ENCODE measurements at places on chromosomes 3 and 15.

GRCh38 chr3:126567696-126568438 lies 9.1 kb upstream of the C3orf22 start:
- DNase-seq: no peak

GRCh38 chr3:88616413-88616812 lies 466.7 kb downstream of the C3orf38 start:
- DNase-seq: no peak

DNA sequence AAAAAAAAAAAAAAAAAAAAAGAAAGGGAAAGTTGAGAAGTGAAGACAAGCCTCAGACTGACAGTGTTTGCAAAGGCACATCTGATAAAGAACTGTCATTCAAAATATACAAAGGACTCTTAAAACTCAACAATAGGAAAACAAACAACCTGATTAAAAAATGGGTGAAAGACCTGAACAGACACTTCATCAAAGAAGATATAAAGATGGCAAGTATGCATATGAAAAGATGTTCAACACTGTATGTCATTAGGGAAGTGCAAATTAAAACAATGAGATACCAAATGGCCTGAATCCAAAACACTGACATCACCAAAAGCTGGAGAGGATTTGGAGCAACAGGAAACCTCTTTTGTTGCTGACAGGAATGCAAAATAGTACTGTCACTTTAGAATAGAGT lies 48.6 kb downstream of the MCCC1 start:
- DNase-seq: no peak

- no peak for DNase-seq
These were observed 14.1 kb upstream of the CCR8 start for GRCh38 chr3:39315420-39315819.

- DNase-seq: no peak
These were observed 64.4 kb downstream of the LINGO1 start for GRCh38 chr15:77568014-77568972.

DNA sequence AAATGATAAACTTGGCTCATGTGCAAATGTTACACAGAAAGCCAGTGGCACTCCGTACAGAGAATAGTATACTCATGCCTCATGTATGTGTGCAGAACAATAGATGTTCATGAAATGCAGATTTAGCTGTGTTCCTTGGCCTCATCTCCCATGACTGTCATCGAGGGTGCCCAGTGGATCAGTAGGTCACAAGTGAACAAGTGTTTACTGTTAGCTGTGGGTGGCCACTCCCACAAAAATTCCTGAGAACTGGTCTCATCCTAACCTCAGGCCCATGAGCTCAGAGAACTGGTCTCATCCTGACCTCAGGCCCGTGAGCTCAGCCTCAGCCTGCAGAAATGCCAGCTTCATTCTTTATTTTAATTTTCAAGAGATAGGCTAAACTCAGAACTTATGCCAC lies 124.1 kb downstream of the GADL1 start:
- DNase-seq: peak; percentile 38

GRCh38 chr3:81521855-81522254 lies 239.6 kb downstream of the GBE1 start:
- DNase-seq: no peak

- no peak for DNase-seq
These were observed 23.6 kb upstream of the RPL35A start for GRCh38 chr3:197926418-197926817.

- DNase-seq: no peak
These were observed 252.1 kb downstream of the DOCK3 start for GRCh38 chr3:50926868-50927267.

DNA sequence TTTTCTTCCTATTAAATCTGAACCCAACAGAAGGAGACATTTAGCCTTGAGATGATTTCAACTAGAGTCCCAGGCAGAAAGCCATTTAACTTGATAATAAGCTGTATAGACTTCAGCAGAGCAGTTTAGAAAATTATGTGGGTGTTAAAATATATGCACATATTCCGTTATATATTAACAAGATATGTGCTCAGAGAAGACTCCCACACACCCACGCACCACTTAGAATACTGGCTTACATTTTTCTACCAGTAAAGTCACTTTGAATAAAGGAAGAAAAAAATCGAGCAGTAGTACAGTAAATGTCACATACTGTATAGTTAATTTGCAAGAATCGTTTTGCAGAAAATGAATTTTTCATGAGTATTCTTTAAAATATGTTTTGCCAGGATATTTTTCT lies 599.3 kb downstream of the FGF12 start:
- no peak for DNase-seq

- no peak for DNase-seq
These were observed 28.0 kb downstream of the GLDN start for GRCh38 chr15:51369451-51369761.

- no peak for DNase-seq
These were observed 285.0 kb downstream of the SQOR start for GRCh38 chr15:45919806-45920205.

DNA sequence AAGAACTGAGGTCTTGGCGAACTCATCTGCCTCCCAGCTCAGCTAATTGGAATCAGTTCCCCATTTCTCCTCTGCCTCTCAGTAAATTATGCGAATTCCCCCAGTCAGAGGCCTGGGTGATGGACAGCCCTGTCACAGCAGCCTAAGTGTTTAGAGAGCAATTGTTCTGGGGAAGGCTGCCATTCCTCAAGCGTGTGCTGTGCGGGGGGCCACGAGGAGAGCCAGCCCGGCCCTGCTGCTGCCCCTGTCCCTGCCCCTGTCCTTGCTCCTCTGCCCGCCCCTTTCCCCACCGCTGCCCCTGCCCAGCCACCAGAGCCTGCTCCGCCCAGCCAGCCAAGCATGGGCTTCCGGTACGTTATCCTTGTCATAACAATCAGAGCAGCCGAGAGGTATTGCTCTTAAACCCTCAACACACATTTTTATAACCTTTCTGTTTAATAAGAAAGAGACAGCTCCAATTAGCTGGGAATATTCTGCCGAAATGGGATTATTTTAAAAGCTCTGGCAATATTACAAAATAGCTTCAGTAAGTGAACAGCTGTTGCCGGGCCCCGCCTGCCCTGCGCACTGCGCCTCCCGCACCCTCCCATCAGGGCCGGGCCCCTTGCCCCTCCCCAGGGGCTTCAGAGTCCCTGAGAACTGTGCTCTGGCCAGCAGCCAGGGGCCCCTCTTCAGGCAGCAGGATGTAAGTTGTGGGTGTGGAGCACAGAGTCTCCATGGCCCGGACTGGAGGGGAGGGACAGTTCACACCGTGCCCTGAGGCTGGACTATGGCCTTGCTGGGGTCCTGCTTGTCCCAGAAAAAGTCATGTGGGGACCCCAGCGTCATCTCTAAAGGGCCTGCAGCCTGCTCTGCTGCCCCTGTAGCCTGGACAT lies 12.4 kb upstream of the CACNA2D2 start:
- DNase-seq: no peak

DNA sequence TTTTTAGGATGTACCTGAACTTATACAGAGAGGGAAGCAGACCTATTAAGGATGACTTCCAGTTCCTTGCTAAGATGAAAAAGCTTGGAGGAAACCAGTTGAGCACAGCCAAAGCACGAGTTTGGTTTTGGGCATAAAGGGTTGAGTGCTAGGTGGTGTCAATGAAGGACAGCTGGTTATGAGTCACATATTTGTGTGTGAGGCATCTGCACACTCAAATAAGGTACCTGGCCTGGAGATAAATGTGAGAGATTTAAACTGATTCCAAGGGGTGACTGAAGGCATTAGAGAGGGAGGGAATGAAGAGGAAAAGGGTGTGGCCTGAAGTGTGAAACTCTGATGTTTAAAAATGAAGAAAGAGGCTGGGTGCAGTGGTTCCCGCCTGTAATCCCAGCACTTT lies 486.7 kb downstream of the DIPK2A start:
- DNase-seq: no peak

GRCh38 chr3:147620906-147621305 lies 211.7 kb downstream of the ZIC1 start:
- no peak for DNase-seq

GRCh38 chr3:141784531-141784930 lies 21.3 kb downstream of the GRK7 start:
- DNase-seq: no peak

- no peak for DNase-seq
These were observed 37.6 kb upstream of the BNC1 start for GRCh38 chr15:83322061-83322460.

DNA sequence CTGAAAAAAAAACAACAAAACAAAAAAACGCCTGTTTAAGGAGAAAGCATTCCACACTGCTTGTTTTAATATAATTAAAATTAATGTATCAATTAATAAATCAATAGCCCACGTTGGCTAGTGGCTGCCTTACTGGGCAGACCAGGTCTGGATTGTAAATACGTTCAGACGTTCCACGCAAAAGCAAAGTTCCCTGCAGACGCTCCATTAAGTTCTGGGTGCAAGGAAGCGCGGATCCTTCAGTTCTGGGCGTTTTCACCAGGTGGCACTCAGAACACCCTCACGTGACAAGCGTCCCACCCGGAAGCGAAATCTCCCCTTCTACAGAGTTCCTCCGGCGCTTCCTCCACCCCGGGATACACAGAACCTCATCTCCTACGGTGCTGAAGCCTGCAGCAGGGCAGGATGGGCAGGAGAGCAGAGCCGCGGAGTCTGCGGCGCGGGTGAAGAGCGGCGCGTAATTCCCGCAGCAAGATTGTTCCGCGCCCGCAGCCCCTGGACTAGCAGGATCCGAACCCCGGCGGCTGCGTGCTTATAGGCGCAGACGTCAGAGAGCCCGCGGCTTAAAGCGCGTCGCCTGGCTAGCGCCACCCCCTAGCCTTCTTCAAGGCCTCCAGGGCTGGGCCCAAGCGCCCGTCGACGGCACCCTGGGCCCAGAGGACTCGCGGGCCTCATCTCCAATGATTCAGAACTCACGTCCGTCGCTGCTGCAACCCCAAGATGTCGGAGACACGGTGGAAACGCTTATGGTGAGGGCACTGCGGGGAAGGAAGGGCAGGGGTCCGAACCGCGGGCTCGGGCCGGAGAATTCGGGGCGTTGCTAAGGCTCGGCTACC lies at the start of gene SLC25A38:
Gene SLC25A38 (plus strand): TSS at position 326 of the 836 bp plus-strand sequence. CDS start 355 bp downstream, at position 681.
- peak; percentile 81 for DNase-seq

- DNase-seq: no peak
These were observed 90.1 kb downstream of the SATB1 start for GRCh38 chr3:18334837-18335601.

DNA sequence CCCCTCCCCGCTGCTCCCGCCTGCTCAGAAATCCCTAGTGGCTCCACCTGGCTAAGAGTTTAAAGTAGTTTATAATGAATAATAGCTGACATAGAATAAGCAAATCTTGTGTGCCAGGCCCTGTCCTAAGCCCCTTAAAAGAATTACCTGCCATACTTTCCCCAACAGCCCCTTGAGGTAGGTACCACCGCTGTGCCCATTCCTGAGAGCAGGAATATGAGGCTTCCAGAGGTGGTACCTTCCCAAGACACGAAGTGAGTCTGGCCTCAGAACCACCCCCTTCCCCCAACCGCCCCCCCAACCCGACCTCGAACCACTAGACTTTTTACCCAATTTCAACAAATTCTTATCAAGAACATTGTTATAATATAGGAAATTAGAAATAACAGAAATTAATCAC lies 1.2 kb downstream of the ABHD6 start:
- no peak for DNase-seq

- DNase-seq: no peak
These were observed 150.5 kb downstream of the MECOM start for GRCh38 chr3:169512991-169513390.

DNA sequence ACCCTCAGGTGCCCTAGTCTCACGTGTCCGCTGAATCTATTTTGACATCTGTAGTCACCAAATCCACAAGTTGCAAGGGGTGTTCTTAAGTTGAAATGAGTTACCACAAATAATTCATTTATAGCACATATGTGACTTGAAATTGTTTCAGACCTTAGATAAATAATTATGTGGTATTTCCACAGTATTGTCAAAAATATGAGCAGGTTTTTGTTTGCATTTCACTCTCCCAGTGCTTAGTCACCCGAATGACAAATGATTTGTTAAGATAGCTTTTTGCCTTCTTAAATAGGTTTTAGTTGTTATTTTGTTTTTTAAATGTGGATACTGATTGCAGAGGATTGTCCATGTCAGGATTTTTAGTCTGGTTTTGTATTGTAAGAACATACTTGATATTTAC lies 2.6 kb downstream of the MFSD1 start:
- DNase-seq: no peak

DNA sequence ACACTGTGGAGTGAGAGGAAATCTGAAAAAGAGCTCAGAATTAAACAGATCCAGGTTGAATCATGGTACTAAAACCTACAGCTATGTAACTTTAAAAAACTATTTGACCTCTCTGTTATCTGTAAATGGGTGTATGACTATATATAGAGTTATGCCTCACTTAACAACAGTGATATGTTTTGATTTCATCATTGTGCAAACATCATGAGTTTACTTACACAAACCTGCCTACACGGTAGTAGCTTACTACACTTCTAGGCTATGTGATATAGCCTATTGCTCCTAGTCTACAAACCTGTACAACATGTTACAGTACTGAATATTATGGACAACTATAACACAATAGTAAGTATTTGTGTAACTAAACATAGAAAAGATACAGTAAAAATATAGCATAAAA lies 191.6 kb upstream of the MEIS2 start:
- no peak for DNase-seq

DNA sequence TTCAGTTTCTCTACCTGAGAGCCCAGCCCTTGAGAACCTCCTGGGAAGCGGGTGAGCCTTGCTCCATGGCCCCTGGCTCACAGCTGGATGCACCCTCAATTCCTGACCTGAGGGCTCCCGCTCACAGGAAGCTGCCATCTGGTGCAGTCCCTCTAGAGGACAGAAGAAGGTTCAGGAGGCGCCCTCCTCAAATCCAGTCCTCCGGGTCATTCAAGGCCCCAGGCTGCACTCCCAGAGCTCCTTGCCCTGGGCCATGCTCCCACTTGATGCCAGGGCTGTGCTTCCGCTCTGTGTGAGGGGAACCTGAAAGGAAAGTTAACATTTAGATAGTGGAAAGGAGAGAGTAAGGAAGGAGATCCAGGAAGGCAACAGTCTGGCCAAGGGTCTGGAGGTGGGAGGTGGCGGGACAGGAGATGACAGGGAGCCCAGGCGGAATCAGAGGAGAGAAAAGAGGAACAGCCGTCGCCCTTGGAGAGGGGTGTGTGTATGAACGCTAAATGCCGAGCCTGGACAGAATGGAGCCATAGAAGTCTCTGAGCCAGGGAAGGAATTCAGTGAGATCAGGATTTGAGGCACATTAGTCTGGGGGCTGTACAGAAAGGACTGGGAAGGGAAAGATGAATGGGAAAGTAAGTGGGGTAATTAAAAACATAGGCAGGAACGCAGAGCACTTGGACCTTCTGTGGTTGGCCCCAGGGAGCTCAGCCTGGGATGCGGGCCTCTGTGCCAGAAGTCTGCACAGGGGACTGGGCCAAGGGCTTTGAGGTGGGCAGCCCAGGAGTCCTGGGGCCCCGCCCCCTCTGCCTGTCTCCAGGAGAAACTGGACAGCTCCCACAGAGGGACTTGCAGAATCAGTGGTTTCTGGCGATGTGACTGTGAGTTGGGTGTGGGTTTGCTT lies 26.1 kb downstream of the TBC1D21 start:
- peak; percentile 64 for DNase-seq

- peak; percentile 40 for DNase-seq
These were observed 16.8 kb downstream of the ATG7 start for GRCh38 chr3:11288786-11289637.
